ENCODE measurements at places on chromosomes 12 and 14. TPM values are rescaled to one million over a fixed set of nuclear protein-coding genes. Genes with fewer than 3 reads are reported as not detected.

DNA sequence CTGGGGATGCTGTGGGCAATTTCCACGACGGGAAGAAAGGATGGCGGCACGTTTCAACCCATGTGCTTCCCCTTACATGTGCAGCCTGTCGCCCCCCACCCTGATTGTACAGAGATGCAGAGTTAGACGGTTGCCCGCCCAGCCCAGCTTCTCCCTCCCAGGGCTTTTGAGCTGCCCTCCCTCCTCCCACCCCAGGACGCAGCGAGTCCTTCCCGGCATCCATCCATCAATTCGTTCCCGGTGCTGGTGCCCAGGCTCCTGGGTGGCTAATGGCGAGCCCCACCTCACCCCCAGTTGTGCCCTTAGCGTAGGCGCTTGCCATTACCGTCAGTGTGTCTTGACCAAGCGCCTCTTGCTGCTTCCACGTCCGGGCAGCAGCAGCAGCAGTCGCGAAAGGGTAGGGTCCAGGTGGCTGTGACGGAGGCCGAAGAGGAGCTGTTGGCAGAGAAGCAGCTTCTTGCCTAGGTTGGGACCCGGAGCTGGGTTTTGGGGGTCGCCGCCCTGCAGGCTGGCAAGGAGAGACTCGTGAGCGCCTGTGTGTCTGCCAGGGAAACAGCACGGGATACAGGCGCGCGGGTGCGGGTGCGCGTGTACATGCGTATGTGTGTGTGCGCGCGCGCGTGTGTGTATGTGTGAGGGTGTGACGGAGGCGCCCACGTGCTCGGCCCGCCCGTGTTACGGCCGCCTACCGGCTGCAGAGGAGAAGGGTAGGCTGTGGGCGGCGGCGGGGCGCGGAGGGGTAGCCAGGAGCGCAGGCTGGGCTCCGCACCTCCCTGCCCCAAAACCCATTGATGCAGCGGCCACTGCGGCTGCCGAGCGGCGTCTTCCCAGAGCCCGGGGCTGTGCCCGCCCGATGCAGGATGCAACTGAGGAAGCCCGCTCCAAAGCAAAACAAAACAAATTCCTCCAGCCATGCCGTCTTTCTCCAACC, at the start of gene SLC6A15:
SLC6A15 (minus strand) TSS at position 602 of the 931 bp plus-strand sequence. CDS start 20,679 bp downstream, outside the sequence.
- DNase-seq: peak; percentile 93

- DNase-seq: peak; percentile 75
Measured at GRCh38 chr12:124551268-124552144, 15.9 kb downstream of the NCOR2 start.

Gene IKZF4
- total RNA-seq: 24.1 TPM

Gene SLC10A1
- total RNA-seq: not detected
